ENCODE measurements at places on chromosomes 6 and 20. TPM values are rescaled to one million over a fixed set of nuclear protein-coding genes. Genes with fewer than 3 reads are reported as not detected.

GRCh38 chr6:157840776-157841175 lies 17.7 kb downstream of the SNX9 start:
- DNase-seq = no peak

OOEP gene
- not detected for total RNA-seq

DNA sequence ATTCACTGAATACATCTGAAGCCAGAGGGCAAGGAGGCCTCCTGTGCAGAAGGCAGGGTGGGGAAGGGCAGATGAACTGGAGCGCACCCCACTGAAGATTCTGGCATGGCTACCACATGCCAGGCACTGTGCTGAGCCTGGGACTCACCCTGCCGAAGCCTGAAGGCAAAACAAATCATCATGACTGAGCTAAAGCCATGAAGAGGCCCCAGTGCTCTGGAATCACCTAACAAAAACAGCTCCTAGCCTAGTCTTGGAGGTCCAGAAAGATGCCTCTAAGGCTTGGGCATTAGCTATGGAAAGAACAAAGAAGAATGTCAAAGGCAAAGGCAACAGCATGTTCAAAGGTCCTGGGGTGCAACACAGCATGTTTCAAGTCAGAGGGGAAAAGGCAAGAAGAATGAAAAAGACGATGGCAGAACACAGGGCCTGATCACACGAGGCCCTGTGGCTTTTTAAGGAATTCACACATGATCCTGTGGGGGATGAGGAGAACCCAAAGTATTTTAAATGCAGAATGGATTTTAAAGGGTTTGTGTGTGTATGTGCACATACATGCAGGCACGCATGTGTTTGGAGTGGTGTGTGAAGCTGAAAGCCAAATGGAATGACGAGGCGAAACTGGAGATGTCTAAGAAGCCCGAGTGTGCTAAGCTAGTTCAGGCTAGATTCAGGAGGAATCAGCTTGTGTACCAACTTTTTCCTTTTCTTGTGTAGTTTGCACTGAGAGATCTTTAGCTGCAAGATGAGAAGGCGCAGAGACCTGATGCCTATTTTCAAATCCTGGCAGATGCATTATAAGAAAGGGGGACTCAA lies 261.4 kb downstream of the ZNF217 start:
- no peak for DNase-seq

DNA sequence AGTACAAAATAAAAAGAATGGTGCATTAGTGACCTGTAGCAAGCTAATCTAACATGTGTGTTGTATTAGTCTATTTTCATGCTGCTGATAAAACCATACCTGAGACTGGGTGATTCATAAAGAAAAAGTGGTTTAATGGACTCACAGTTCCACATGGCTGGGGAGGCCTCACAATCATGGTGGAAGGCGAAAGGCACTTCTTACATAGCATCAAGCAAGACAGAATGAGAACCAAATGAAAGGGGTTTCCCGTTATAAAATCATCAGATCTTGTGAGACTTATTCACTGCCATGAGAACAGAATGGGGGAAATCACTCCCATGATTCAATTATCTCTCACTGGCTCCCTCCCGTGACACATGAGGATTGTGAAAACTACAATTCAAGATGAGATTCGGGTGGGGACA lies 45.4 kb upstream of the AIG1 start:
- DNase-seq = no peak

GRCh38 chr20:10940941-10941340 lies 267.1 kb upstream of the JAG1 start:
- no peak for DNase-seq

- no peak for DNase-seq
Observed at GRCh38 chr6:130293800-130294199, 71.0 kb upstream of the SAMD3 start.

OR2B6 gene
- not detected for total RNA-seq

DNA sequence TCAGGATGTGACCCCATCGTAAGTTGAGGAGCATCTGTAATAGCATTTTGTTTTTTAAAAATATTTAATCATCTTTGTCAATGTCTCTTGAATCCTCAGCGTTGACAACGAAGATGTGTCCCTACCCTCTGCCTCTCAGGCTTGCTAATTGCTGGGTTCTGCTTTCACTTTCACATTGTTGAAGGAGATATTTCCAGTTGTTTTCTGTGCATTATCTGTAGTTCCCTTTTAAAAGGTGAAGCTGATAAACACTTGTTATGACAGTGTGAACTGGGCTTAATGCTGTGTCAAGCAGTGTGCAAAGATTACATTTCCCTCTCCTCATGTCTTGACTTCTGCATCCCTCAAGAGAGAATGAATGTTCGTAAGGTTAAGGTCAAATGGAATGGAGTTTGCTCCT lies 54.9 kb downstream of the CSE1L start:
- DNase-seq = no peak

- DNase-seq = no peak
Observed at GRCh38 chr6:79005497-79005896, 72.6 kb downstream of the PHIP start.

SNX9 gene
- total RNA-seq = 68.0 TPM

- DNase-seq = no peak
Observed at GRCh38 chr6:1586256-1586655, 23.5 kb upstream of the FOXC1 start.

GRCh38 chr6:25172819-25173218 lies 106.4 kb upstream of the CARMIL1 start:
- no peak for DNase-seq

DNA sequence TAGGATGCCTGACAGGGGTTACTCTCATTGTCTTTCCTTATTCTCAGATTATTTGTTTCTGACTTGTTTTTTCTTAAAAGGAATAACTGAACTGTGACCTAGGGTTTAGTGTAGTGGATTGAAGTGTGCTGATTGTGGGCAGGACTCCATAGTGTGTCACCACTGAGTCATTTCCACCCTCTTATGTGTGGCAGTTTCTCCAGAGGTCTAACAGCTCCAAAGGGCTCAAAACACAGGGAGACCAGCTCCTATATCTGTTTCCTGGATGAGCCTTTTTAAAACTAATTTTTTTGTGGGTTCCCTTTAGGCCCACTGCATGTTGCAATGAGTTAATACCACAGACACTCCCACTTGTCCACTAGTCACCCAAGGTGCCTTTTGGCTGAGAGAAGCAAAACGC lies 951.1 kb upstream of the ADGRB3 start:
- DNase-seq = no peak

DNA sequence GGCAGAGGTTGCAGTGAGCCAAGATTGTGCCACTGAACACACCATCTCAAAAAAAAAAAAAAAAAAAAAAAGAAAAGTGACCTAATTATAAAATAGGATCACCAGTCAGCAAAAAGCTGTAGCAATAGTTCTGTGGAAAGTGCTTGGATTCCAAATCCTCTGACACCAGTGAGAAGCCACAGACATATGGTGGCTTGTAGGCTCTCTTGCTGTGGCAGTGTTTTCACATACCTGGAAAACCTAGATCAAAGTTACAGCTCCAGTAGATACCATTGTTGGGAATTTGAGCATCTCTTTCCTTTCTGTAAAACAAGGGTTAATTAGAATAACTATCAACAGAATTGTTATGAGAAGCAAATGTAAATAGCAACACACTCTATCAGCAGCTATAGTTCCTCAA lies 4.1 kb downstream of the CCDC170 start:
- no peak for DNase-seq

DNA sequence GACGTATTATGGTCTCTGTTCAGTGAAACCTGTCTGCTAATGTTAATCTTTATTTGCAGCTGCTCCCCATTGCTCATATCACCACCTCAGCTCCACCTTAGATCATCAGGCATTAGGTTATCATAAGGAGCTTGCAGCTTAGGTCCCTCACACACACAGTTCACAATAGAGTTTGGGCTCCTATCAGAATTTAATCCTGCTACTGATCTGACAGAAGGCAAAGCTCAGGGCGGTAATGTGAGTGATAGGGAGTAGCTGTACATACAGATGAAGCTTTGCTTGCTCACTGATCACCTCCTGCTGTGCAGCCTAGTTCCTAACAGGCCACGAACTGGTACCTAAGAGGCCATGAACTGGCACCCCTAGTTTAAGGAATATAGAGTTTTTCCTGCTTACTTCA lies 989.7 kb downstream of the EYS start:
- no peak for DNase-seq

ELOVL2 gene
- not detected for total RNA-seq

GRCh38 chr20:61055180-61056010 lies 196.7 kb upstream of the CDH4 start:
- DNase-seq = no peak

DNA sequence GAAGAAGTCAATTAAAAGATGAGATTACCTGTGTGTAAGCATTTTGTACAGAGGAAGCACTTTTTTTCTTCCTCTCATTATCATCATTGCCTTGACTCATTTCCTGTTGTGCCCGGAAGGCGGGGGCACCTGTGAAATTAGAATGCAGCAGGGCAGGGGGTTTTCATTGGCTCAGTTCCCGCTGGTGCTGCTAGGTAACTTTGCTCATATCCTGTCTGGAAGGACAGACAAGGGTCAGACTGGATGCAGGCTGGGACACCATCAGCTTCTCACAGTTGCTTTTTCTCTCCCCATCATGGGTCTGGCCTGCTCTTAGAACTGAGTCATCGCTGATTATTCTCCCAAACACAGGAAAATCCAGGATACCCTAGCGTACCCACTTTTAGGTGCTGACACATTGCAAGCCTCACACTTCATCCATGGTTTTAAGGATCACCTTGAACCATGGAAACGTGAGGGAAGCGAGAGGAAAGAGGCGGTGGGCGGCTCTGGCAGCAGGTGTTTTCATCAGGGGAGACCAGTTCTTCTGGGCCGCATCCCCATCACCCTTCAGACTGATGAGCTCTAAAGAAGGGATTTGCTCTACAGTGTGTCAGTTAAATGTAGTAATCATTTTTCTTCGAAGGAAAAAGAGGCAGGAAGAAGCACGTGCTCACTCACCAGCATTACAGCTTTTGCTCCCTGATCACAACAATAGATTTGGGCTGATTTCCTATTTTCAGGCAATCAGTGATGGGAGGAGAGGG lies 195.7 kb upstream of the SASH1 start:
- no peak for DNase-seq

- DNase-seq = no peak
Observed at GRCh38 chr6:134162932-134163331, 110.5 kb upstream of the SLC2A12 start.

WFDC10B gene
- 0.73 TPM for total RNA-seq

OPRM1 gene
- total RNA-seq = not detected

DNA sequence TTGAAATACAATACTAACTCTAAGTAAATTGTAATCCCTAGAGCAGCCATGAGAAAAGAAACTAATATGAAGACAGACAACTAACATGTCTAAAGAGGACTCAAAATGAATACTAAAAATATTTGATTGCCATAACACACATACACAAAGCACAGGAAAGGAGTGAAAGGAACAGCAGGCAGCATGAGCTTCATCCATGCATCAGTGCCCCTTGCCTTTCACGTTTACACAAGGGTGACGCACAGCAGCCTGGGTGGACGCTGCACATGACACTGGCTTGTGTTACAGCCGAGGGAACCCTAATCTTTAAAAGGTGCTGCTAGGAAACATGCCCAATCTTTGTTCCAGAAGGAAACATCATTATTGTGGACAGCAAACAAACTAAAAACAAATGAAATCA lies 123.5 kb downstream of the MAN1A1 start:
- DNase-seq = no peak

DNA sequence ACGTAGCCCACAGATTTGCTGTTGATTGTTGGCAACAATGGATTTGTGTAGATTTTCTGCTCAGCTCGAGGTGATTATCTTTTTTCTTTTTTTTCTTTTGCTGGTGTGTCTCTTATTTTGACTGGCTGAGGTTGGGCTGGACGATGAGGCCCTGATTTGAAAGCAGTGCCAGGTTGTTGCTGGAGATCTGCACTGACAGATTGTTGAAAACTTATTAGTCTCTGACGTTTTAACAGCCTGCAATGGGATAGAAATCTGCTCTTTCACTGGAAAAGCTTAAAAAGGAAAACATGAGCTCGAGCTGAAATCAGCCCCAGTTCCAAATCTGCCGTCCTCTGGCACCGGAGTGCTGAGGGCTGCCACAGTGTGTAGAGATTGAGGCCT lies 87.7 kb downstream of the PDE7B start:
- DNase-seq = no peak

DNA sequence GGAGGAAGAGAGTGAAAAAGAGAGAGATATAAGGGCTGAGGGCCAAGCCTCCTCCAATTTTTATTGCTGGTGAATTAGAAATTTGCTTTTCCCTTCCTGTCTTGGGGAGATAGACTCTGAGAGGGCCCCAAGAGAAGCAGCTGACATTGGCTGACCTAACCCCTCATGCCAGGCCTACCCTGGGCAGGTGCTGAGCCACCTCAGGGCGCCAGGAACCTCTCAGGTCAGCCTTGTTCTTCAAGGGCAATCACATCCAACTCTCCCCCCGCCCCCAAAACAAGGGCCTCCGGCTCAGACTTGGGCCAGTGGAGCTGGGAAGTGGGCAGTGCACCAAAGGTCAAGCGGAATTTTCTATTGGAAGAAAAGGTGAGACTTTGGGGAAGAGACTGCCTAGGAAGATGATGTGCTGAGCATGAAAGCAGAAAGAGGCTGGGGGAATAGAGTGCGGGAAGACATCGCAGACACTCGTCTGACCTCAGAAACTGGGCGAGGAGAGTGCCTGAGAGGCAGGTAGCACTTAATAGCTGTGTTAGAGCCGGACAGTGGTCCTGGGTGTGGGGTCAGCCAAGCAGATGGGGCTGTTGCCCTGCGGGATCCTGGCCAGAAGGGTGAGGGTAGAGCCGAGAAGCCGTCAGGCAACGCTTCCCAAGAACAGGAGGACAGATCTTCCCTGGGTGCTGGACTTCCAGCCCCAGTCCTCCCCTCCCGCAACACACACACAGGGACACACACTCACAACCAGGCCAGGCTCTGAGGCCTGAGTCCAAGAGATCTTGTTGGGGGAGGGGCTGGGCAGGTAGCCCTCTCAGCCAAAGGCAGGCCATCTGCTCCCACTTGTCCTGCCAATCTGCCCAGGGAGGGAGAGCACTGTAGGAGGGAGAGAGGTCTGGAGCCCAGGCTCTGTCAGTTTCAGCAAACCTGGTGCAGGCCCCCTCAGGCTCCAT lies 3.7 kb upstream of the FASTKD5 start:
- no peak for DNase-seq

- DNase-seq = no peak
Observed at GRCh38 chr6:139905404-139906052, 531.1 kb upstream of the CITED2 start.

- no peak for DNase-seq
Observed at GRCh38 chr6:154276810-154277628, 79.6 kb downstream of the IPCEF1 start.

- no peak for DNase-seq
Observed at GRCh38 chr6:2547355-2547754, 203.4 kb downstream of the MYLK4 start.

SNAP91 gene
- 3.5 TPM for total RNA-seq

- DNase-seq = no peak
Observed at GRCh38 chr6:79335133-79335674, 100.7 kb upstream of the HMGN3 start.

GRCh38 chr6:142459271-142459670 lies 157.5 kb downstream of the ADGRG6 start:
- no peak for DNase-seq

All from mucosa of descending colon (tissue), 3 donors.